Mesenteric fat pad (tissue), 1 donor: ENCODE measurements at places on chromosomes 2 and 18. TPM values are rescaled to one million over a fixed set of nuclear protein-coding genes. Genes with fewer than 3 reads are reported as not detected.

DNA sequence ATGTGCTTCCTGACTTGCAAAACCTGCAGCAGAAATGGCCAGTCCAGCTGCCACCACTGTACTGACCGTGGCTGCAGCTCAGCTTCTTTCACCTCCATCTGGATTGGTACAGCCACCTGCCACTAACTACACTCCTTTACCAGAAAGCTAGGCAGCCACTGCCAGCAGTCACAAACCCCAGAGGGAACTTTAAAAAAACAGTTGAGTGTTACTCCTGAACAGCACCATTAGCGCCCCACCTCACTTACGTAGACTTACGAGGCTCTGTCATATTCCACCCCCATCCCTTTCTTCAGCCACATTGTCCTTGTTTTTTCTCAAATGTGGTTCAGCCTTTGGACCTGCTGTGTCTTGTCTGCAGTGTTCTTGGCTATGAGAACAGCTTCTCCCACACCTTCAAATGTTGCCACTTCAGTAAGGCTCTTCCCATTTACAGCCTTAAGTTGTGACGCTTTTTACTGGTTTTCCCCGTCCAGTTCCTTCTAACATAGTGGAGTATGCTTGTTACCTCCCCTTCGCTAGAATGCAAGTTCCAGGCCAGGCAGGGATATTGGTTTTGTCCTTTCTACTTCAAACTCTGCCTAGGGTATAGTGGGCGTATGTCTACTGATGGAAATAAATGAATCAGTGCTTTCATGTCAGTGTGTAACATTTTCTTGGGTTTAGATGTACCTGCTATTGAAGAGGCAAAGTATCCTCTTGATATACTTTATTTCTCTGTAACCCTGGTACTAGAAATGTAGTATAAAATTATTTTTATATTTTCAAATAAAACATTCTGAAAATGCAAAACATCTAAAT, 17.0 kb downstream of the HNRNPA3 start:
- no peak for DNase-seq

DNA sequence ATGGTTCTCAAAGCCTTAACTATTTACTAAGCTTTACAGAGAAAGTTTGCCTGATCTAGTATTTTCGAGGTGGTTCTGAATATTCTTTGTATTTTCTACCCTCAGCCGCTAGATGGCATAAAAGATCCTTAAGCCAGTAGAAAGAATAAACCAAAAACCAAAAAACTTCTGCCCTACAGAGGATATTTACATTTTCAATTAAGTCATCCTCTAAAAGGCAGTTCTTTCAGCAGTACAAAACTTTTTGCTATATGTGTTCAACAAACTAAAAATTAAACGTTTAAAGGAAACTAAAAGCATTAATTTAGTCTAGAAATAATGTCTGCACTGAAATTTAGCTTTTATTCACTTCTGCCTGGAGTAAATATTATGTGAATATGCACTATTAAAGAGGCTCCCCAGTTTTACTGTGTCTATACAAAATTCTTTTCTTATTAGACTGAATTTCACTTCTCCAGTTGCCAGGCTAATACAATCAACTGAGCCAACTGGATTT, 297.5 kb downstream of the PIEZO2 start:
- no peak for DNase-seq

GRCh38 chr2:240786355-240786841, 33.6 kb downstream of the KIF1A start:
- no peak for DNase-seq

DNA sequence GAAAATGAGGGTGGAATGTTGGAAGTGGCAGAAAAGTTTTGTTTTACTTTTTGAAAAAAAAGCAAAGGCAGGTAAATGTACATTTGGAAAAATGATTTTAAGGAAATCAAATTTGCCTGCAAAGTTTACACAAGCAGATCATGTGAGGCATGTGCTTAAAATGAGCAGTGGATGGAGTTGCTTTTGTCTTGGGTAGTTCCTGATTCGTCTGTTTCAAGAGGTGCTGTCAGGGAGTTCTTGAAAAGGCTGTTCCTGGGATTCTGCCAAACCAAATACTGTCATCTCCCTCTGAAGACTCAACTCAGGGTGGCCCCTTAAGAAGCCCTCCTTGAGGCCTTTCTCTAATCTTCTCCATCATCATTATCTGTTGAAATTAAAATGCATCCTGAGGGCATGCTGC, 59.0 kb downstream of the TACR1 start:
- no peak for DNase-seq

DNA sequence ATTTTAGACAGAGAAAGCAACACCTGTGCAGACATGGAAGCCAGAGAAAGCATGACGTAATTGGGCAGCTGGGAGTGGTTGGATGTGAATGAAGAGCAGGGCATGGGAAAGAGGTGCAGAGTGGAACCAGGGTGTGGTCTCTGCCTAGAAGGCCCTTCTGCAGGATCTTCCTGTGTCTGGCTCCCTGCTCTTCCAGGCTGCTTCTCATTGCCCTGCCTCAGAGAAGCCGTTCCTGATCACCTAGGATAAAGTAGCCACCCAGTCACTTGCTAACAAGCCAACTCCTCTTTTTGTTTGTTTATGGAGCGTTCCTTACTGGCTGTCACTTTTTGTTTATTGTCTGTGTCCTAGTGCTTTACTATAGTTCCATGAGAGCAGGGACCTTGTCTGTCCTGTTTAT, 28.5 kb downstream of the GALNT1 start:
- DNase-seq = no peak

DNA sequence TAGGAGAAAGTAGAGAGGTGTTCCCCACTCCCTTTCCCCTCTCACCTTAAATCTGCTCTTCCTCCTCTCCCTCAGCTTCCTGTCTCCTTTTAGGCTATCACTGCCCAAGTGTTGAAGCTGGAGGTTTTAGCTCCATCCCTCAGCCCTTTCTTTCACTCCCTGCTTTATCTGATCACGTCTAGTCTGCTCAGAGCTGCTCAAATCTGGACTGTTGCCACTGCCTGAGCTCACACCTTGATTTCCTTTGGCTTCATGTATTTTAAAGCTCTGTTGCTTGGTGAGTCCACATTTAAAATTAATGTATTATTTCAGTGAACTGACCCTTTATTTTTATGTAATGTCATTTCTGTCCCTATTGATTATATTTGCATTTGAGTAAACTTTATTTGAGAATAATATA, 236.6 kb downstream of the PTGR3 start:
- DNase-seq = no peak

GRCh38 chr18:33749834-33750233, 171.8 kb downstream of the ASXL3 start:
- DNase-seq = no peak

DNA sequence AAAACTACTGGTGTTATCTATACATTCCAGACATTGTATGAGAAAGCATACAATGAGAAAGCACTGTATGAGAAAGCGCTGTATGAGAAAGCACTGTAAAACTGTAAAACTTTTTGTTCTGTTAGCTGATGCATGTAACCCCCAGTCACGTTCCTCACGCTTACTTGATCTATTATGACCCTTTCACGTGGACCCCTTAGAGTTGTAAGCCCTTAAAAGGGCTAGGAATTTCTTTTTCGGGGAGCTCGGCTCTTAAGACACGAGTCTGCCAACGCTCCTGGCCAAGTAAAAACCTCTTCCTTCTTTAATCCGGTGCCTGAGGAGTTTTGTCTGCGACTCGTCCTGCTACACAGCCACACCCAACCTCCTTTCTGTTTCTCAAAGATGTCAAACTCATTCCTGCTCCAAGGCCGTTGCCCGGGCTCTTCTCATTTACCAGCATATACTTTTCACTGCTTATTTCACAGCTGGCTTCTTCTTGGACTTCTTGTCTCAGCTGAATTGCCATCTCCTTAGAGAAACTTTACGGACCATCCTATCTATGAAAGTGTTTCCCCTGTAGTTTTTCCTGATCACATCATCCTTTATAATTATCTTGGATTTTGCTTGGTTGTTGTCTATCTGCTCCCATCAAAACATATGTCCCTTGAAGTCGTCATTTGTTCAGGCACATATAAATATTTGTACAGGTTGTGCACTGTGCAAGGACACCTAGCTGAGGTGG, 29.8 kb upstream of the YES1 start:
- DNase-seq = no peak

- no peak for DNase-seq
Observed at GRCh38 chr2:221264318-221264717, 307.8 kb downstream of the EPHA4 start.

- no peak for DNase-seq
Observed at GRCh38 chr2:238996331-238997136, 148.6 kb downstream of the TWIST2 start.

GRCh38 chr18:54134053-54134452, 90.4 kb downstream of the MBD2 start:
- no peak for DNase-seq

DNA sequence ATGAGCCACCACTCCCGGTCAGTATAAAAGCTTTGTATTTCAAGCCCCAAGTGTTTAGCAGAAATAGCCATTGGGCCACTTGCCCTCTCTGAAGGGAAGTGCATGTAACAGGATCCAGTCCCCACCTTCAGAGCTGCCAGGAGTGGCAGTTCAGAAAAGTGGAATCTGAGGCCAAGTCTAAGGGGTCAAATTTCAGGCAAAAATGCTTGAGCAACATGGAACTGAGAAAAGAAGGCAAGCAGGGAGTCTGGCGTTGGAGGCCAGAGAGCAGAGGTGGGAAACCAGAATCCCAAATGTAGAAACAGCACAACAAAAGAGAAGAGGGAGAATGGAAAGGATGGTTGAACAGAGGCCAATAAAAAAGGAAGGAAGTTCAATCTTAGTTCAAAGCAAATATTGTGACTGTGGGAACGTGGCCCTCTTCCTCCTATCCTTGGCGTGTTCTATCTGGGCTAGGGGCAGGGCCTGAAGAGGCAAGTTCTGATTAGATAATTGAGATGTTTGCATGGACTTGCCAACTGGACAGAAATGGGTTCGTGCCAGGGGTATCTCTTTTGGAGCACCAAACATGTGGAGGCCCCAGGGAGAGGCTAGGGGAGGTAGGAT, 102.2 kb downstream of the AP1S3 start:
- no peak for DNase-seq

DNA sequence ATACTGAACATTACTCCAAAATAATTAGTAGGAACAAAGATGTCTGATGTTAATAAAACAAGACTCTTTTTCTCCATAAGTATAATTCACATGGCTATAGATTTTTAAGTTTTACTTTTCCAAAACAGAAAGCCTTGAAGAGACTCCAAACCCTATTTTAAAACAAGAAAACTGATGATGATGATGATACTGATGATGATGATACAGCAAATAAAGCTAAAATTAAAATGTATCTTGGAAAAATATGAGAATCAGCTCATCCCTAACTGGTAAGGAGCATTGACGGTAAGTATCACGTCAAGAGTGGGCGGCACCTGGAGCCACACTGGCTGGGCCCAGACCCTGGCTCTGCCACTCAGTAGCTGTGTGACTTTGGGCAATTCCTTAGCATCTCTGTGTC, 39.6 kb downstream of the ID2 start:
- no peak for DNase-seq

DNA sequence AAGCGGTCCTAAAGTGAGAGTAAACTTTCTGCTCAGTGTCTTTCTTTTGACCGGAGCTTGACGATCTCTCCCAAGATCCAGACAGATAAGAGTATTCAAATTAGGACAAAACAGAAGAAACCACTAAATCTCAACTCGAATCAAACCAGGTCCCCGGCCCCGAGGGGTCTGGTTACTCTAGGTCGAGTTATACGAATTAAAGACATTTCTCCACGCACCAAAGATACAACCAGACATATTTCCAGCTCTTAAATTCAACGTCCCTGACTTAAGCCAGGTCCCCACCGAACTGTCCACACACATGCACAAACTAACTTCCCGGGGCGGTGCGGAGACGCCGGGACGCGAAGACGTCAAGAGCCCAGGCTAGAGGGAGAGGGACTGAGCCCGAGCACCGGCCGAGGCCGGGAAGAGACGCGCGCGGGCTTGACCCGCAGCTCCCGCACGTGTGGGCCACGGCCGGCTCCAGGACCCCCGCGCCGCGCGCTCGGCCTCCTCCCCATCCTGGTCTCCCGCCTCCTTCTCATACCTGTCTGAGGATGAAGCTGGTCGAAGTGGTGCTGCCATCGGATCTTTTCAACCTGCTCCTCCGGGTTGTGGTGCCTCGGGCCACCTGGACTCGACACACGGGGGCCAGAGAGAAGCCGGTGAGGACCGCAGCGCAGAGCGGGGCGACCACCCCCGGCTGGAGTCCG, 896 bp downstream of the CACNB4 start:
- no peak for DNase-seq

GRCh38 chr2:29806461-29806860, 114.9 kb downstream of the ALK start:
- DNase-seq = no peak

DNA sequence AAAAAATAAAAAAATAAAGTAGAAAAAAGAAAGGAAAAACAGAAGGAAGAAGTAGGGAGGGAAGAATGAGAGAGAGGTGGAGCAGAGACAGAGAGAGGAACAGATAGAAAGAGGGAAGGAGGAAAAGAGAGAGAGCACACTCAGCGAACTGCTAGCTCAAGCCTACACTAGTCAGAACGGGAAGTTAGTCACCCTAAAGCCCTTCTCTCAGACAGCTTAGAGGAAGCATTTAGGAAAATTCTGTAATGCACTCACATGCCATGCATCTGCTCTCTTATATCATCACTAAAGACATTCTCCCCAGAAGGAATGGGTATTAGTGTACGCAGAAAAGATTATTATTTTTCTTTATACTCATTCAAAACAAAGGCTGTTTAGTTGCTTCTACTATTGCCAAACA, 68.1 kb upstream of the SULT1C3 start:
- DNase-seq = no peak

DNA sequence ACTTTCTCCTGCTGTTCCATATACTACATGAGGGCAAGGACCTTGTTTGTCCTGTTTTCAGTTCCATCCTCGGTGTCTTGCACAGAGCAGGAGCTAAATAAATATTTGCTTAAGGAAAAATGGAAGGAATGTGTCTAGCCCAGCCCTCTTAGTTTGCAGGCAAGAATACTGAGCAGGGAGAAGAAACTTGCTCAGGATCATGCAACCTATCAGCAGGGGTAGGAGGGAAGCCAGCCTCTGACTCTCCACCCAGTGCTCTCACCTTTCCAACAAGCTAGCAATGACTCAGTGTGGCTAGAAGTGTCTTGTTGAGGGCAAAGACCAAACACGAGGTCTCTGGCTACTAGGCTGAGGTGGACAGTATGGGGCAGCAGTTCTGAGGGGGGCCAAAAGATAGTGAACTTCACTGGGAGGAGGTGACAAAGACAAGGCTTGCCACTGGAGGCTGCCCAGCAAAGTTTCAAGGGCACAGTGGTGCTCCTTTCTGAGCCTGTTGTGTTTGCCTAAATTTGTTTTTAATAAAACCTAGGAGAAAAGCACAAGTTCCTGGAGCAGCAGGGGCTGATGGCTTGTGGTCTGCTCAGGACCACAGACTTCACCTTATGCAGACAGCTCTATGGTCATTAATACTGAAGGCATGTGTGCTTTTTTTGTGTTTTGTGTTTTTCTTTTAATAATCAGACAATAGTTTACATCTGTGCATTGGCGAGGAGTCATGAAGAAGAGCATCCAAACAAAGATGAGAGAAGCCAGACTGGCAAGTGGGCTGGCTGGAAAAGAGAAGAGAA, 49.1 kb upstream of the CTAGE1 start:
- no peak for DNase-seq

- DNase-seq = no peak
Observed at GRCh38 chr2:41880561-41881243, 167.1 kb upstream of the PKDCC start.

GRCh38 chr2:124018890-124019289, 6.2 kb upstream of the CNTNAP5 start:
- DNase-seq = no peak

Gene NCKAP5
- 1.7 TPM for total RNA-seq

Gene HOXD4
- 4.1 TPM for total RNA-seq

Gene FAM124B
- 4.1 TPM for total RNA-seq

Gene NOTO
- total RNA-seq = not detected

Gene ELOA2
- not detected for total RNA-seq

Gene PER2
- 9.9 TPM for total RNA-seq

Gene RBKS
- 6.5 TPM for total RNA-seq

Gene CD8A
- total RNA-seq = 2.8 TPM

Gene SMYD1
- total RNA-seq = not detected
